ENCODE measurements at places on chromosomes 1 and 21. TPM values are rescaled to one million over a fixed set of nuclear protein-coding genes. Genes with fewer than 3 reads are reported as not detected.

- DNase-seq = no peak
Measured at GRCh38 chr1:69070660-69071373, 496.9 kb upstream of the LRRC7 start.

GRCh38 chr1:244104309-244105060 is 53.4 kb downstream of the ZBTB18 start:
- DNase-seq = no peak

The TEDDM1 gene
- total RNA-seq = not detected

- no peak for DNase-seq
Measured at GRCh38 chr1:245255783-245256182, 101.0 kb downstream of the KIF26B start.

GRCh38 chr1:93317207-93317606 is 28.5 kb upstream of the DR1 start:
- DNase-seq = no peak

The ZNF648 gene
- total RNA-seq = 0.77 TPM

GRCh38 chr1:104266612-104267011 is 516.9 kb downstream of the AMY1C start:
- no peak for DNase-seq

The KRTAP19-5 gene
- not detected for total RNA-seq

The NR0B2 gene
- total RNA-seq = not detected

DNA sequence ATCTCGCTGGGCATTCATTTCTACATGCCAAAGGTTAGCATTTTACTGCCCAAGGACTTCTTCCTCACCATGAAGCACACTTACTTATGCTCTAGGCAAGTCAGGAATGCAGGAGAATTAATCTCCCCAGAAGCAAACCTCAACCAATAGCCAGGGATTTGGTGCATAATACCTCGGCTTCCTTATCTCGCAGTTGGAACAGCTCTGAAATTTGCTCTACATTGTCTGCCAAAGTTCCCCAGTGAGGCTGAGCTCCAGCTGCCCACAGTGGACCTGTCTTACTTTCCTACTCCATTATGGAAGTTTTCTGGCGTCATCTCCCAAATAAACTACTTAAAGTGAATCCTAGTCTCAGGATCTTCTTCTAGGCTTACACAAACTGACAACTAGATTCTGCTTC is 57.6 kb upstream of the PPM1J start:
- no peak for DNase-seq

Data from neural crest cell (in vitro differentiated cells).